Mesenchymal stem cell (in vitro differentiated cells and primary cell): ENCODE measurements at places on chromosomes 4 and X.

GRCh38 chrX:103585411-103586313 is at the start of gene TCEAL4:
Gene TCEAL4 (plus strand): TSS chrX:103585515. CDS start chrX:103586676, 1,161 bp downstream.
- DNase-seq: peak; percentile 28
- H3K27ac ChIP-seq: peak within 1 kb of the TSS; percentile 53
- H3K36me3 ChIP-seq: peaks cover 3% of the 10 kb centered on the region
- no peaks in the 10 kb centered on the region for H3K4me1 ChIP-seq
- no peaks in the 10 kb centered on the region for H3K27me3 ChIP-seq

DNA sequence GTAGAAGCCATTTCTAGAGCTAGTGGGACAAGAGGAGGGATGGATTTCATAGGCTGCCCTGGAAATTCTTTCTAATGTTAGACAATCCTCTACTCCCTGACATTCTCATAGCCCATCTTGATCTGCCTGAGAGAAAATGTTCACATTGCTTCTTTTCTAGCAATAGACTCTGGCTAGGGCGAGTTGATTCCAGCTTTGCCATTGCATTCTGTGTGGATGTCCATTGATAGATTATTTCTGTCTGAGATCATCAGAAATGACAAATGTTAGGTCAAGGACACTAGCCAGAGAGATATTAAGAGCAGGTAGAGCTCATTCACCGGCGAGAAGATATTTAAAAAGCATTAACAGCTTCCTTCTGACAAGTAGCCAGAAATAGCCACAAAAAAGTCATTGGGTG is 184.7 kb downstream of the LDB2 start:
- H3K4me1 ChIP-seq: no peaks in the 10 kb centered on the region
- DNase-seq: no peak
- no peak overlapping the region for H3K27ac ChIP-seq

GRCh38 chr4:67933038-67933437 is 30.3 kb downstream of the TMPRSS11A start:
- no peak overlapping the region for H3K27ac ChIP-seq
- H3K27me3 ChIP-seq: no peaks in the 10 kb centered on the region
- no peak overlapping the region for H3K4me3 ChIP-seq
- DNase-seq: no peak
- H3K36me3 ChIP-seq: no peaks in the 10 kb centered on the region

GRCh38 chrX:110248578-110248977 is 69.3 kb downstream of the AMMECR1 start:
- no peaks in the 10 kb centered on the region for H3K36me3 ChIP-seq
- no peaks in the 10 kb centered on the region for H3K4me1 ChIP-seq

DNA sequence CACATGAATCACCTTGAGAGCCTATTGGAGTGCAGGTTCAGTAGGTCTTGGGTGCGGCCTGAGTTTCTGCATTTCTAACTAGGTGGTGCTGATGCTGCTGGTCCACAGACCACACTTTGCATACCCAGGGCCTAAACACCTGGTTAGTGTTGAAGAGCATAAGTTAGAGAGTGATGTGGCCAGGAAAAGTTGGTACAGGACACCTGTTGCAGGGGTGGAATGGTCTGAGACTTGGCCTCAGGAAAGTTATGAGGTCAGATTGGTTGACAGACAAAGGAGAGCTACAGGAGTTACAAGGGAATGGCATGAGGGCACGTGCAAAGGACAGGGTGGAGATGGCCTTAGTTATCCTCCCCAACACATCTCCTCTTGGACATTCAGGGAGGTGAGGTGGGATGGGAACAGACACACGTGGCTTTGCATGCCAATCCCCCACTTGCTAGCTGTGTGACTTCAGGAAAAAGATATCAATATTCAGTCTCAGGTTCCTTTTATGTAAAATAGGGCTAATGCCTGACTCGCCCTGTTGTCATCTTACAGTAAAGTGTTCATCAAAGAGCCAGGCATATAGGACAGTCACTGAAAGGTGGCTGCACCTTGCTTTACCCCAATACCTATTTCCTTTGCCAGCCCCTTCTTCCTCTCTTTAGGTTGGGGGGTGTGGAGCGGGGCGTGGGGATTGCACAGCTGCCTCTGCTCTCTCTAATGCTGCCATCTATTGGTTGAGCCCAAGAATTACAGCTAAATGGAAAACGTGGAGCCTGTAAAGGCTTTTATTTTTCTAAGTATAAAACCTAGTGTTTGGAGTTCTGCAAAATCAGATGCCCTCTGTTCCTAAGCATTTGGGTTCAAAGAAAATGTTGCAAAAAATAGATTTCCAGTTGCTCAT is 47.5 kb downstream of the ATG4A start:
- H3K4me3 ChIP-seq: no peak overlapping the region
- no peak overlapping the region for H3K27ac ChIP-seq
- peaks cover 7% of the 10 kb centered on the region for H3K36me3 ChIP-seq
- no peaks in the 10 kb centered on the region for H3K27me3 ChIP-seq
- DNase-seq: no peak
- no peaks in the 10 kb centered on the region for H3K4me1 ChIP-seq
